Foreskin keratinocyte (primary cell): ENCODE measurements at places on chromosomes 12 and 14. TPM values are rescaled to one million over a fixed set of nuclear protein-coding genes. Genes with fewer than 3 reads are reported as not detected.
A peak's percentile ranks its signal among the peaks of the same experiment; 100 is the strongest.

Gene KCNK13
- total RNA-seq, result not detected in 2 replicates

Gene DHRS4L2
- 18.4 and 27.7 TPM in 2 replicates for total RNA-seq

Gene MANSC4
- total RNA-seq, result 0.20 and 0.25 TPM in 2 replicates

Gene NFKBIA
- total RNA-seq, result 83.7 and 106 TPM in 2 replicates

Gene ZNF605
- total RNA-seq, result 4.2 and 5.1 TPM in 2 replicates

GRCh38 chr12:54765652-54766051 is 88.7 kb upstream of the MUCL1 start:
- DNase-seq, result no peak

DNA sequence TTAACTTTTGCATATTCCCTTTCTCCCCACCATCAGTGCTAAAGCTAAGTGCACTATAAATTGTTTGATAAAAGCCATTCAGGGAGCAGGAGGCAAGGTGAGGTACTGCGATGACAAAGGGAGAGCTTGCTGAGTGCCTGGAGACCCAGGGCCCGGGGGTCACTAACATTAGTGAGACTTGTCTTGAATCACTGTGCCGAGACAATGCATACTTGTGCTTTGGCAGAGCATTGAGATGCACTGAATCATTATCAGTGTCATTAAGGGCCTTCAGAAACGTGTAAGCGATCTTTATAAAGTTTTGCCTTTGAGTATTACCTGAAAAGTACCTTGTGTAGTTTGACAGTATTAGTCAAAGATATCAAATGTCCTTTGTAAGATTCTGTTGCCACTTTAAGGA is 447.5 kb downstream of the PCNX1 start:
- peak; percentile 79 for DNase-seq

- no peak for DNase-seq
Observed at GRCh38 chr14:23023022-23023794, 11.5 kb downstream of the PSMB5 start.

DNA sequence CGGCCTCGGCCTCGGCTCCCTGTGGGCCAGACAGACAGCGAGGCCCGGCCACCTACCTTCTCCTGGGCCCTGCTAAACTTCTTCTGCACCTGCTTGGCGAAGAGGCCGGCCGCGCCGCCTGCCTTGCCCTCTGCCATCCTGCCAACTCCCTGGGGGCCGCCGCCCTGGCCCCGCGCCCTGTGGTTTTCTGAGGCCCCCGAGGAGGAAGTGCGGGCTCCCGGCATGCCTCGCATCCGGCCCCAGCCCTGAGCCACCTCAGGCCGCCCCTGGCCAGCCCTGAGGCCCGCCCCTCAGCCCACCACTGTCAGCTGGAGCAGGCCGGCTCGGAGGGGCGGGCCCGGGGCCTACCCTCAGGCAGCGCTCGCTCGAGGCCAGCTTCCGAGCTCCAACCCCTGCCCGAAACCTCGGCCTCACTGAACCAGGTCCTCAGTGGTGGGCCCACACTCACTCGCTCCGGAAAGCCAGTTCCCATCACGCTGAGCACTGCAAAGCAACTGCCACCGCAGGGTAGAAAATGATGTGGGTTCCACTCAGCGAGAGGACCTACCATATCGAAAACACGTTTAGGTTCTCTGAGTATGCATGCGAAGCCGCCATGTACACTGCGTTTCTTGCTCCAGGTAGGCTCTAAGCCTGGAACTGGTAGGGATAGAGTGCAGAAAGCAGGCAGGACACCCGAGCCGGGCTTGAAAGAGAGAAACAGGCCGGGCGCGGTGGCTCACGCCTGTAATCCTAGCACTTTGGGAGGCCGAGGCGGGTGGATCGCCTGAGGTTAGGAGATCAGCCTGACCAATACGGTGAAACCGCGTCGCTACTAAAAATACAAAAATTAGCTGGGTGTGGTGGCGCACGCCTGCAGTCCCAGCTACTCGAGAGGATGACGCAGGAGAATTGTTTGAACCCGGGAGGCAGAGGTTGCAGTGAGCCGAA is at the start of gene BIN2:
Gene BIN2 (minus strand): TSS at position 209 of the 930 bp plus-strand sequence. CDS start 72 bp downstream, at position 137.
- DNase-seq, result no peak

- DNase-seq, result no peak
Observed at GRCh38 chr14:100488057-100488456, 99.2 kb downstream of the BEGAIN start.

GRCh38 chr14:74941676-74942097 is 13.7 kb downstream of the PGF start:
- DNase-seq, result no peak

DNA sequence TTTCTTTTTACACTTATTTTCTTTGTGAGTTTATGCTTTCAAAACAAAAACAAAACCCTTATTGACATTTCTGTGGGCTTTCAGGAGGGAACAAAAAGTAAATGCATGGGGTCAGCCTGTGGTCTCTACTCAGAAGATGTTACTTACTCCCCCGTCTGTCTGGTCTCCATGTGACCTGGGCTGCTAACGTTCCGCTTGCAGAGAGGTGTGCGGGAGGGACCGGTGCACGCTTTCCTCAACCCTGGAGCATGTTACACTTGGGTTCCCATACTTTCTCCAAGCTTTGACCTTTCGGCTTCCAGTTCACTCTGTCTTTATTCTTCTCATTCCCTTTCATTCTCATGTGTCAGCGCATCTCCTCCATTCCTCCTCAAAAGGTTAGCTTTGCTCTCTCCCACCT is 36.5 kb downstream of the ZC3H14 start:
- DNase-seq, result no peak

GRCh38 chr14:71449316-71450055 is 482.7 kb upstream of the RGS6 start:
- DNase-seq, result no peak

GRCh38 chr12:109803678-109804077 is 29.5 kb downstream of the TRPV4 start:
- no peak for DNase-seq

GRCh38 chr12:46470036-46470627 is 97.6 kb upstream of the SLC38A2 start:
- no peak for DNase-seq

- no peak for DNase-seq
Observed at GRCh38 chr12:125193376-125194152, 128.3 kb downstream of the AACS start.
